ENCODE measurements at places on chromosomes 4 and X. TPM values are rescaled to one million over a fixed set of nuclear protein-coding genes. Genes with fewer than 3 reads are reported as not detected.

GRCh38 chr4:140298001-140298400, 75.4 kb upstream of the SCOC start:
- DNase-seq, result no peak

DNA sequence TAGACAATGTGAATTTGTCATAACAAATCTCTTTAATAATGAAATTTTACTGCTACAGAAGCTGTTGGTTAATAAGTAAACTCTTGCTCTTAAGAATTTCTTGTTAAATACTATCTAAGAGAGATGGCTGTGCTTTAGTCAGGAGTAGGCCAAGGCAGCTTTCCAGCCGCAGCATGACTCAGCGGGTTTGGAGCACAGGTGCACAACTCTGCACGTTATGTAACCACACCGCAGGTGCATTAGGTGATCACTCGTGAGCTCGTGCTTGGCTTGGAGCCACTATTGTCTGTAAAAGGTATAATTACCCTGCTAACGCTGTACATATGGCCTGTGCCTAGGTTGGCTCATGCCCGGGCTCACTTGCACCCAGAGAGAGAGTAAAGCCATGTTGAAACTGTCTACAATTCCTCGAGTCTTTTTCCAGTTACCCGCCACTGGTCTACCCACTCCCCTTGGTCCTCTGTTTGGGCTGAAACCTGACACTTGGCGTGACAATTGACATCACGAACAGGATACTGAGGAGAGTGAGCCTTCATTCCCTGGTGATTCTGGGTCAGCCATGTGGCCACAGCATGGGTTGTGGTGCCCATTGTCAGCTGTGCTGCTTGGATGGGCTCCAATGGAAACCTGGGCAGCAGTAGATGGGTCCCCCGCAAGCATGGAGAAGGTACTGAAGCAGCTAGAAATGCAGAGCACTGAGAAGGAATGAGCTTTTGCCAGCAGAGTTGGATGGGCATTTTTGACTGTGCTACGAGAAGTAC, 18.4 kb upstream of the ANAPC4 start:
- no peak for DNase-seq

DNA sequence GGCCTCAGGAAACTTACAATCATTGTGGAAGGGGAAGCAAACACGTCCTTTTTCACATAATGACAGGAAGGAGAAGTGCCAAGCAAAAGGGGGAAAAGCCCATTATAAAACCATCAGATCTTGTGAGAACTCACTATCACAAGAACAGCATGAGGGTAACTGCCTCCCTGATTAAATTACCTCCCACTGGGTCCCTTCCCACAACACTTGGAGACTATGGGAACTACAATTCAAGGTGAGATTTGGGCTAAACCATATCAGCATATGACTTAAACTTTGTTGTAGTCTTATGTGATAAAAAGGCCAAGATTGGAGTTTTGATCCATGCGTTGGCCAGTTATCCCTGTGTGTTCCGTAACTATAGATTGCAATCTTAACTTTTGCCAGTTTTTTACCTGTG, 68.3 kb downstream of the C4orf33 start:
- no peak for DNase-seq

GRCh38 chr4:37699868-37700481, 13.8 kb upstream of the RELL1 start:
- no peak for DNase-seq

- DNase-seq, result no peak
These were observed 106.3 kb downstream of the ZAR1 start for GRCh38 chr4:48596336-48596735.

GRCh38 chrX:5242091-5242790, 986.4 kb downstream of the NLGN4X start:
- DNase-seq, result no peak

DNA sequence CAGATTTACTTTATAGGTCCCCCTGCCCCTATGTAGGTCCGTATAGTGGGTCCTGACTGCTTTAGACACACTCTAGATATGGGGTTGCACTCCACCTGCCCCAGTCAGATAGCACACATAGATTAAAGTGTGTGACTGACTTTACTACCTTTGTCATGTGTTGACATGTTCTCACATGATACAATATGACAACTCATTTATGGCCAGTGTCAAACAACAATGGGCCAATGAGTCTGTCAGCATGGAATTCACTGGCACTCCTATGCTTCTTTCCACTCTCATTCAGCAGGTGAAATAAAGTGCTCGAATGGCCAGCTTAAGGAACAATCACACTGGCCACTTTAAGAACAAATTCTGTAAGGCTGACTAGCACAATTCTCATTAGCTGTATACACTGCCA, 23.8 kb upstream of the FMR1NB start:
- DNase-seq, result no peak

Gene RBM47
- total RNA-seq, result 4.4 TPM

All from right atrium auricular region (tissue), 2 donors.